ENCODE measurements at places on chromosomes 6 and 20.

DNA sequence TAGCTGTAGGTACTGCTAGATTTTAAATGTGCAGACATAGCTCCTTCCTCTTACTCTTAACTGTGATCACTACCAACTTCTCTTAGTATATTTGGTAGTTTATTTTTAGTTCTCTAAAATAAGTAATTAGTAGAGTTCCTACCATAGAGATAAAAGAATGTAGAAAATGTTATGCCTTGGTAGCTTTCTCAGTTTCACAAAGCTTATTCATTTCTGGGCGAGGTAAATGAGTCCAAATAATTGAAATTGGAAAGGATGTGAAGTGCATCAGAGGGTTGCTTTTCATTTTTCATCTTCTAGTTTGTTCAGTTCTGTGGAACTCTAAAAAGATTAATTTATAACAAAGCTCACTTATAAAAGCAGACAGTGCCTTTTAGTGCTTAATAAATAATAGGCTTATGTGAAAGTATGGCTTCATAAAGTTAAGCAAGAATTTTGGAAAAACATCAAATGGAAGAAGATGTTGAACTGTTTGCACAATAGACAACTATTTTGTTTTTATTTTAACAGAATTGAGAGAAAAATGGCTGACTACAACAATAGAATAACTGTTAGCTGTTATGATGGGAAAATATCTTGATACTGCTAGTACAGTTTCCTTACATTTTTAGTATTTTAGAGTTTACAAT, 303.7 kb downstream of the UTRN start:
- DNase-seq, result no peak

GRCh38 chr6:88050140-88050818, 2.6 kb downstream of the SPACA1 start:
- no peak for DNase-seq

- DNase-seq, result peak; percentile 56
Observed at GRCh38 chr20:16761305-16761829, 13.2 kb downstream of the OTOR start.

DNA sequence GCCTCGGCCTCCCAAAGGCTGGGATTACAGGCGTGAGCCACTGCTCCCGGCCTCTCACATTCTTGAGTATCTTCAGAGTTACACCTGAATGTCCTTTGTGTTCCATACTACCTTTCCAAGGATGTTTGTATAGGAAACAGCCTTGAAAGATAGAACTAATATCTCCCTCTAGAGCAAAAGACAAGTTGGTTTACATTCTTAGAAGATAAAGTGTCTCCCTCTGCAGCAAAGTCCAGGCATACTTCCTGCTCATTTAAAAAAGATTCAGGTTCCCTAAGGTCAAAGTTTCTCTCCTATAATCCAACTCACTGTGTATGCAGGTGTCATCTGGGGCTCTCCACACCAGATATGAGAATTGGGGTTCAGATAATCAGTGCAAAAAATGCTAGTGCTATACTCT, 224.4 kb downstream of the TPBG start:
- DNase-seq, result no peak
